ENCODE measurements at places on chromosomes 3 and 15.

- DNase-seq: no peak
Observed at GRCh38 chr15:53034767-53035245, 244.7 kb upstream of the ONECUT1 start.

DNA sequence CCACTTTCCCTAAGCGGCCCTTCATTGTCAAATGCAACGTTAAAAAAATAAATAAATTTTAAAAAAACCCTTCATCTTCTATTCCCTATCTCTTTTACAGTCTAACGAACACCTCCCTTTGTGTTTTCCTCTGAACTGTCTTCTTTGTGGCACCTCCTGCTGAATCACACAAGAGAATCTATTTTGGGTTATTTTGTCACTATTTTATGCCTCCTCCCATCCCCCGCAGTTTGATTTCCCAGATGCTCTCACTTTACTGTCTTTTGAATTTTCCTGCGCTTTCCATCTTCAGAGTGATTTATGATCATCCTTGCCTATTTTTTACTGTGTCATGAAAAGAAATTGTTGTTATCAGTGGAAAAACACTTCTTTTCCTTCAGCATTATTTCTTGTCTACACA is 32.5 kb downstream of the RYR3 start:
- no peak for DNase-seq

- no peak for DNase-seq
Observed at GRCh38 chr3:139006051-139006716, at the start of gene PRR23A. Gene PRR23A (minus strand): TSS chr3:139006268. CDS start chr3:139006268, 0 bp downstream.

DNA sequence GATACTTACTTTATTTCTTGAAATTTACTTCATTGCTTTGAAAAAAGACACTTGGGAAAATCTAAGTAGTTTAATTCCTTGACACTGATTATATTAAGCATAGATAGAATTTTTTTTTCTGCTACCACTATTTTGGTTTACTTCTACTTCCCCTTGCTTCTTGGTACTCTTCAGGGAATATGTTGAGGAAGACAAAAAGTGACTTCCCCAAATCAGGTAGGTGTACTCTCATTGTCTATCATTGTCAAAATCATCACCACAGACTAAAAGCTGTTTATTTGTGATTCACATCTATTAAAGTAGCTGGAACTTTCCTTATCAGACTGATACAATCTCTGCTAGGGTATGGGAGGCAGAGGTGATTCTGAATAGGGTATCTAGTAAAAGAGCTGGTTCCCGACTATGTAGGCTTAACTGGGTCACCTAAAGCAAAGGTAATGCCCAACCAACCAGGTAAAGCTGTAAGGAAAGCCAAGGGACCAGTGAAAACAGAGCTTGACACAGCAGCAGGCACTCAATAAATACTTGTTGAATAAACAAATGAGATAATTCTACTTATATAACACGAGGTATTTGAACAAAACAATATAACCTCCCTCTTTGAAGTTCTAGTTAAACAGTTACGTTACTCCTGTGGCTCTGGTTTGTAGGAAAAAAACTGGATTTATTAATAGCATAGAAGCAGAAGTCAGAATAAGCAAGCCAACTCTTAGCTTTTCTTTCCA is 346.9 kb downstream of the PLCL2 start:
- no peak for DNase-seq

- DNase-seq: no peak
Observed at GRCh38 chr3:172329070-172329469, 119.2 kb downstream of the GHSR start.

GRCh38 chr3:66675366-66675765 is 174.5 kb upstream of the LRIG1 start:
- peak; percentile 38 for DNase-seq

GRCh38 chr3:108669208-108669607 is 79.7 kb downstream of the DZIP3 start:
- no peak for DNase-seq

GRCh38 chr15:51234176-51234927 is 104.0 kb downstream of the CYP19A1 start:
- DNase-seq: no peak

- no peak for DNase-seq
Observed at GRCh38 chr15:50186752-50187151, 4.8 kb downstream of the SLC27A2 start.

- DNase-seq: no peak
Observed at GRCh38 chr3:156368189-156368588, 186.7 kb downstream of the SSR3 start.

- peak; percentile 42 for DNase-seq
Observed at GRCh38 chr15:49645941-49646340, 25.1 kb downstream of the DTWD1 start.

GRCh38 chr15:39591141-39591895 is 10.4 kb downstream of the THBS1 start:
- DNase-seq: peak; percentile 19

DNA sequence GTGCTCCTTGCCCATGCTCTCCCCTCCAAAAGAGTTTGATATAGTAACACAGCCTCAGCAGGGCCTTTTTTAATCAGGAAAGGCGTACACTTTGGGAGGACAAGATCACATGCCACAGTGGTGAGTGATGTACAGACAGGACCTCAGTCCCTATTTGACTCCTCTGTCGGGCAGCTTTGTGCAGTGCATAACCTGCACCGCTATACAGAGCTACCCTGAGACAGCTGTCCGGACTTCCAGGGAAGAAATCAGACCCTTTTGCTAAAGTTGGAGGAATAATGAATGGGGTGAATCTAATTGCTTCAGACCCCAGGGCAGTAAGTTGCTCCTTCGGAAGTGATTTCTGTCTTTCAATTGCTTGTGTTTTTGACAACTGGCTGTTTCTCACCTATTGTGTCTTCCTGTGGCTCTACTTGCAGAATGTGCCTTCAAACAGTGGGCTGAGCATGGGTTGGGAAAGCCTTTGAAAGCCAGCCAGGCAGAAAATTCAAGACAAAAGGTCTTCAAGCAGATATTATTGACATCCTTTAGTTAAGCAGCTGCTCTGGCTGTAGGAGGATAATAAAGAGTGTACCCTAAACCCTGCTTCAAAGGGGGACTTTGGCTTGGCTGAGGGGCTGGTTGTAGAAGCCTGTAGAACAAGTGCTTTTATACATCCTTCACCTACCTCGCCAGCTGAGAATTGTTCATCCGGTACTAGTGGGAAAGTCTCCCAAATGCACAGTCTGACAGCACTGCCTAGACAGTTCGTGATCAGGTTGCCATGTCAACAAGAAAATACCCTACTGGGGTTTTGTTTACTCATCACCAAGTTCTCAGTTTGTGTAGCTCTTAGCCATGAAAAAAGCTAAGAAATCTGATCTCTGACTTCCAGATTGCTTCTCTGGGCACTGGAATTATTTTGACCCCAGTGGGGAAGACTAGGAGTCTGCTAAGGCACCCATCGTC is 35.1 kb downstream of the SNTN start:
- no peak for DNase-seq

- DNase-seq: peak; percentile 92
Observed at GRCh38 chr15:101018016-101018415, 98.9 kb downstream of the LRRK1 start.

DNA sequence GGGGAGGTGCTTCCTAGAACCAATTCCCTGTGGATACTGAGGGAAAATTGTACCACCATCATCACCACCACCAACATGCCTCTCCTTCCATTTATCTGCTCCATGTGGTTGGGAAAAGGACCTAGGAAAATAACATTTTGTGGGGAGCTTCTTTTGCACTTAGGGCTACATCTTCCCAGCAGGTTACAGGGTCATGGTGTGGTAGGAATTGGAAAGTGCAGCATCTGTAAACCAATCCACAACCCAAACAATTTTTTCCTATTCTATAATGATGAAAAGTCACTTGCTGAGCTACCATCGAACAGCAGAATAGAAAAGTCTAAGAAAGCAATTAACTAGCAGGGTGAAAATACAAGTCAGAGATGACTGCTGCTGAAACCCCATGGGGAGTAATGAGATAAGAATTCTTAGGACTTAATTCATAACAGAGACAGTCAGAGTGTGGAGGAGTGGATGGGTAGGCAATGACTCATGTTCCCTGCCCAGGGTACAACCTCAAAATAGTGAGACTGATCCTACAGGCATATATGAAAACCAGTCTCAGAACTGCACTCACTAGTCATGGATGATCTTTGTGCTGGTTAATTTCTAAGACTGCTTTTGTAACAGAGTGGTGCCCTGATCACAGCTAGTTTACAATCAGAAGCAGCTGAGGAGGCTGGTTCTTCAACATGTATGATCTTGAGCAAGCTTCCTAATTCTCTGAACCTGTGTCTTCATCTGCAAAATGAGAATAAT is 38.1 kb upstream of the LEKR1 start:
- DNase-seq: peak; percentile 88

GRCh38 chr3:128813097-128813496 is 66.3 kb upstream of the ACAD9 start:
- no peak for DNase-seq

Measured in adipocyte (in vitro differentiated cells).